ENCODE measurements at places on chromosomes 7 and 10.
A peak's percentile ranks its signal among the peaks of the same experiment; 100 is the strongest.

GRCh38 chr10:17736223-17736622 is 15.8 kb upstream of the TMEM236 start:
- DNase-seq, result no peak

DNA sequence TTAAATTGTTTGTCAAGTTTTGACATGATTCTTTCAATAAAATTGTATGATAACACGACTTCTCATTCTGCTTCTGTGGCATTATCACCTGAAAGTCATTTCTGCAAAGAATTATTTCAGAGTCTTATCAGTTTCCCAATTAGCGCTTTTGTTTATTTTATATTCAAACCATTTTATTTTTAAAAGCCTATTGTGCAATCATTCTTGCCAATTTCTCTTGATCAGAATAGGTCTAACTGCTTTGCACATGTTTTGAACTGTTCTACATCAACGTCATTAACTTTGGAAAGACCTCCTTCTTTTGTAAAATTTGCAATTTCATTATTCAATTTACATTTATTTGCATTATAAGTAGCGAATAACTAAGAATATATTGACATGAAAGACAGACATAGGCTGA is 758.1 kb downstream of the CNTNAP2 start:
- no peak for DNase-seq

DNA sequence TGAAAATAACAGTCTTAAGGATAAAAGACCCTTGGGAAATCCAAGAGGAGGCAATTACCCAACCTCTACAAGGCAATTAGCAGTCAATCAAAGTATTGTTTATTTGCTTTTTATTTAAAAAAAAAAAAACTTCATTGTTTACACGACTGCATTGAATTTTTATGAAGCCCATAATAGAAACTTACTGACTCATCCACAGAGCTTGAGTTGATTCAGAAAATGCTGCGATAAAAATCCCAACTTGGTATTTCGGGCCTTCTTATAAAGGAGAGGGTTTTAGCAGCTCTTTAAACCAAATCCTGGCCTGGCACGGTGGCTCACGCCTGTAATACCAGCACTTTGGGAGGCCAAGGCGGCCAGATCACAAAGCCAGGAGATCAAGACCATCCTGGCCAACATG is 69.2 kb upstream of the PALS2 start:
- DNase-seq, result no peak

- no peak for DNase-seq
Observed at GRCh38 chr10:95504246-95504691, 56.9 kb downstream of the SORBS1 start.

- DNase-seq, result no peak
Observed at GRCh38 chr10:45488365-45488764, 114.3 kb downstream of the ALOX5 start.

DNA sequence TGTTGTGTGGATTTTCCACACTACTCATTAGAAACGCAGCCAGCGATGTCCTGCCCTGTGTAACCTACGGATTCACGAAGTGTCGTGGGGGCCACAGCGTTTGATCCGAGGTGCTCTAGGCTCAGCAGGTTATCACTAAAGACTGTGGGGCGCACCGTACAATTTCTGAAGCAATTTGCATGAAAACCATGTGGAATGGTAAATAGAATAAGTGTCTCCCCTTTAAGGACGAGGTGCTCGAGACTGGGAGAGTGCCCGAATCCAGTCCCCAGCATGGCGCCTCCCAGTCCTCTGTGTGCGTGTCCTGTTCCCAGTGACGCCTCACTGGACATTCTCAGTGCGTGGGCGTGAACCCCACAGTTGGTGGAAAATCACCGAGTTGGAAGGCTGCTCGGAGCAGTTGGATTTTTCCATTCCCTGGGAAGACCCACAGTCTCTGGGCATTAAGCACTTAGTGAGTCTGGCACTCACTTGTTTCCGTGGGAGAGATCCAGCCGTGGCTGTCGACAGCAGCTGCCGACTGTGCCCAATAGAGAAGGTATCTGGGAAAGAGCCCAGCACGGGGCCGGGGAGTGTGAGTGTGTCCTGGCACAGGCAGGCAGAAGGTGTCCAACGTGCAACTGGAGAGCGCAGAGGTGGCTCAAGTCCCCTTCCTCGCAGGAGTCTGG is 37.0 kb downstream of the PFKP start:
- DNase-seq, result no peak

- DNase-seq, result peak; percentile 91
Observed at GRCh38 chr7:108716783-108717182, 147.1 kb downstream of the DNAJB9 start.

- DNase-seq, result no peak
Observed at GRCh38 chr10:103845972-103846371, 9.4 kb downstream of the SH3PXD2A start.

- peak; percentile 41 for DNase-seq
Observed at GRCh38 chr10:71927776-71928592, 36.2 kb upstream of the CHST3 start.

DNA sequence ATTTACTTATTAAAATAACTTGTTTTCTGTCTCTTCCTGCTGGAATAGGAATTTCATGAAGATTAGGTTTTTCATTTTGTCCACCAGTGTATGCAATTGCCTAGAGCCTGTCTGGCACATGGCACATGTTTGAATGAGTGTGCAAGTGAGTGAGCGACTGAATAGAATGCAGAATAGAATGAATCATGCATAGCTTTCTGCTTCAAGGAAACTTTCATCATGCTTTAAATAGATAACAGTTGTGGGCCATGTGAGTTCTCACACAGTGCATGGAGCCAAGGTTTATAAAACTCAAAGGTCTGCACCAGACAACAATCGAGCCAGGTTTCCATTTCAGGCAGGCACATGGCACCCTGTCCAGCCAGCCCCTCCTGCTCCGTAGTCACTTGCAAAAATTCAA is 74.2 kb upstream of the HECW1 start:
- DNase-seq, result peak; percentile 95

DNA sequence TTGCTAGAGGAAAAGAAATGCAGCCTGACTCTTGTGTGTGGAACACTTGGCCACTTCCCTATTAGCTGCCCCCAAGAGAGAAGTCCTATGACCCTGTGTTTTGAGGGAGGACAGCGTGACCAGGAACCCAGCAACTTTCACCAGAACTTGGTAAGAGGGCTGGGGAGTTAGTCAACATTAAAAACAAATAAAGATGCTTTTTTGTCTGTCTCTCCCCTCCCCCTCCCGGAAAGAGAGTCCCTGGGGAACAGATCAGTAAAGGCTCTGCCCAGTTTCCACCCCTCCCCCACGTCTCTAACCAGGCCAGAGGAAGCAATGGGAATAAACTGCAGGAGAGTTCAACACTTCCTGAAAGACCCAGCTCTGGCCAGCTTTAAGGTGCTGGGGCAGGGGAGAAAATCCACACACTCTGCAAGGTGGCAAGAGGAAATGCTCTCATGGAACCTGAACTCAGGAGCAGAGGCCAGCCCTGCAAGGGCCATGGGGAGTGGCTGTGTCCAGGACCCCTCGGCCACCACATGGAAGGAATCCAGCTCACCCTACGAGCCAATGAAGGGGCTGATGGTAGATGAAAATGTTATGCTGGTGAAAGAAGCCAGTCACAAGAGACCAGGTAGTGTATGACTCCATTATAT is 21.5 kb downstream of the SH3PXD2A start:
- peak; percentile 46 for DNase-seq

- DNase-seq, result no peak
Observed at GRCh38 chr7:137804836-137805235, 41.9 kb downstream of the DGKI start.

- DNase-seq, result no peak
Observed at GRCh38 chr10:121317374-121317773, 280.9 kb downstream of the FGFR2 start.

DNA sequence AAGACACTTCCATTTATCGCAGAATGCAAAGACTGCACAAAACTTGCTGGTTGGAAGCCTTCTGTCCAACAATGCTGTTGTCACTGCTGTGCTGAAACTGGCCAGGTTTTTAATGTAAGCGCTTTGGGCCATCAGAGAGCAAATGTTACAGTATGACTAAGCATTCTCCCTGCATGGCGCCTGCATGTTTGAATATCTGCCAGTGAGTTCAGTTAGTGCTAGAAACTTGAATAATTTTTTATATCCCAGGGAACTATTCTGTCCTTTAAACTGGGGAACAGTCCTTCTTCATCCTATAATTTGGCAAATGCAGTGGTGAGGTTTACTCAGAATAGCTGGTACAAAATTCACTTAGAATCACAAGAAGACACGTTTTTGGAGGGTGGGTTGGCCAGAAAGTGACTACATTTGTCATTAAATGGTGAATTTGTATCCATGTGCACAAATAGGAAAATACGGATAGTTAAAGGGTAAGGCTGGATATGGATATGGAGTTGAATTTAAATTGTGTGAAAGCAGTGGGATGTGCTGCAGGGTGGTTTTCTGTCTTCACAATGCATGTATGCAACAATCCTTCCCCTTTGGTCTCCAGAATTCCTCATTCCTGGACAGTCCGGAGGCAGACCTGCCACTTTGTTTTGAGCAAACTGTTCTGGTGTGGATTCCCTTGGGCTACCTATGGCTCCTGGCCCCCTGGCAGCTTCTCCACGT is 1.7 kb downstream of the ABCC2 start:
- DNase-seq, result peak; percentile 89

DNA sequence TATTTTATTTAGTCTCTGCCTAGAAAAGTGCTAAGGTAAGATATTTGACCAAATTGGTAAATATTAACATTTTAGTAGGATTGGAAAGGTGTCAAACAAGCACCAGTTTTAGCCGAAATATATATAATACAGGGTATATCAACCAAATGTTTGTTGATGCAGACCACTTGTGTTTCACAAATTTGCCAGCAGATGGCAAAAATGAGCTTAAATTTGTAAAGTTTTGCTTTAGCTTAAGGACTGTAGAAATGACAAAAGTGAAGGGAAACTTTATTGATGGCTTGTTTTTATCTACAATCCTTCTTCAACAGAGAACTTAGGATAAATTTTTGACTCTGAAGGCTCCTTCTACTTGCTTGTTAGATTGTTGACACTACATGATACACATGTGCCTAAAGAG is 4.8 kb upstream of the POLR1F start:
- DNase-seq, result peak; percentile 44

DNA sequence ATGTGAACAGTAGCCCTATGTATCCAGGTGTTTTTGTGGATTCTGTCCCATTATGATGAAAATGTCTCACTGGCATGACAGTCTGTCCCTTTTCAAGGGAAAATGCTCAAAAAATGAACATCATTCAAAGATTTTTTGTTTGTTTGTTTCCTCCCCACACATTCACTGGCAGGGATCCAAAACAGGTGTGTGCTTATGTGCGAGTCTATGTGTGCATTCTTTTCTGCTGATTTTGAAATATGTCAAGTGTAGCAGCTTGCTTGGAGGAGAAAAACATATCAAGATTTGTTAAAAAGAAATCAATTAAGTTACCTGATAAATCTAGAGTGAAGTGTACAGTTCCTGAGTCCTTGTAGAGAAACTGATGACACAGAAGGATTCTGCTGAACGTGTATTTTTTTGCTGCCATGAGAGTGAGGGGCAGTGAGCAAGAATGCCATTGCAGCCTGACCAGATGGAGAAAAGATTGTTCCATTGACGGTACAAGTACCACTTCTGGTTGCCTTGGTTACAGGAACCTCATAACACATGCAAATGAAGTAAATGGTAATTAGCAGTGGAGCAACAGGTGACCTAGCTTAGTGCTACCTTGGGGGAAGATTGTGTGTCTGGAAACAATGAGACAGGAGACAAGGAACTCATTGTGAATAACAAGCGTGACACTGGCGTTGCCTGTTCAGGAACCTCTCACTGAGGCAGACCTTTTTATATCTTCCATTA is 277.4 kb upstream of the PHYHIPL start:
- DNase-seq, result no peak

DNA sequence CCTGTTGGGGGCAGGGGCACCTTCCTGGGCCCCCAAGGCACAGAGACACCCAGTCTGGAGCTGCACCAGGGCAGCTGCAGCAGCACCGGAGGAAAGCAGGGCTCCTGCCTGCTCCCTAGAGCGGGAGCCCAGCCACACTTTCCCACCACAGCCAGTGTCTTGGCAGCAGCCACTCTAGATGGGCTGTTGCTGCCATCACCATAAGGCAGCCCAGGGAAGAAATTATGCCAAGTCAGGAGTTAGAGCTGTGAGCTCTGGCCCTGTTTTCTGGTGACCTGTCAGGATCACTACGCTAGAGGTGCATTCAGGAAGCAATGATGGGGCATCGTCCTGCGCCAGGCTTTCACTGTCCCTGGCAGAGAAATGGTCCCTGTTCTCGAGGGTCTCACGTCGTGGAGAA is 38.0 kb upstream of the ZNRF2 start:
- no peak for DNase-seq

- peak; percentile 12 for DNase-seq
Observed at GRCh38 chr10:116055252-116055916, 217.6 kb downstream of the GFRA1 start.

GRCh38 chr7:151850491-151851124 is 26.3 kb downstream of the PRKAG2 start:
- no peak for DNase-seq

DNA sequence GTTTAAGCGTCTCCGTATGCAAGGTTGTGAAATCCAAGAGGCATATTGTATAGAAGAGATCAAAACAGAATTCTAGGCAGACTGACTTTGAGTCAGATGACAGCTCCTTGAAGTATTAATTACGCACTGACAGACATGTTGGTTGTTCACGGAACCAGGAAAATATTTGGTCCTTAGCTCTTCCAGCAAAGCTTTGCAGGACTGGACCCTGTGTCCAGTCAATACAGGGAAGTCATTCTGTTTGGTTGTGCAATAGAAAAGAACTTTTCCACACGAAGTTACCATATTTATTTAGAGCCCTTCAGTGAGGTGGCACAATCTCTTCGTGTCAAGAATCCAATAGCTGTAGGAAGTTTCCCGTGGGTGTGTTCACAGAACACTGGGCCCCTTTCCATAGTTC is 205.3 kb downstream of the ARHGAP21 start:
- DNase-seq, result no peak
